ENCODE measurements at places on chromosomes 16 and 17.

- DNase-seq = no peak
These were observed 148.3 kb downstream of the CDH8 start for GRCh38 chr16:61887903-61888302.

DNA sequence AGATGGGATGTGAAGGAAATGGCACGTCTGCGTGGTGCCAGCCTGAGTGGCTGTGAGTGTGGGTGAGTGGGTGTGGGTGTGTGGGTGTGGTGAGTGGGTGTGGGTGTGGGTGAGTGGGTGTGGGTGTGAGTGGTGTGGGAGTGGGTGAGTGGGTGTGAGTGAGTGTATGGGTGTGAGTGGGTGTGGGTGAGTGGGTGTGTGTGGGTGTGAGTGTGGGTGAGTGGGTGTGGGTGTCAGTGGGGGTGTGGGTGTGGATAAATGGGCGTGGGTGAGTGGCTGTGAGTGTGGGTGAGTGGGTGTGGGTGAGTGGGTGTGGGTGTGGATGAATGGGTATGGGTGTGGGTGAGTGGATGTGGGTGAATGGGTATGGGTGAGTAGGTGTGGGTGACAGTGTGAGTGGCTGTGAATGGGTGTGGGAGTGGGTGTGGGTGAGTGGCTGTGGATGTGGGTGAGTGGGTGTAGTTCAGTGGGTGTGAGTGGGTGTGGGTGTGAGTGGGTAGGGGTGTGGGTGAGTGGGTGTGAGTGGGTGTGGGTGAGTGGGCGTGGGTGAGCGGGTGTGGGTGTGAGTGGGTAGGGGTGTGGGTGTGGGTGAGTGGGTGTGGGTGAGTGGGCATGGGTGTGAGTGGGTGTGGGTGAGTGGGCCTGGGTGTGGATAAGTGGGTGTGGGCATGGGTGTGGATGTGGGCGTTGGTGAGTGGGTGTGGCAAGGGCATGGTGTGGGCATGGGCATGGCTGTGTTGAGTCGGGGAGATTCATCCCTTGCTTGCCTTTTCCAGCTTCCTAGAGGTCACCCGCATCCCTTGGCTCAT is 80.8 kb downstream of the ZDHHC7 start:
- DNase-seq = no peak

GRCh38 chr16:79062336-79062735 is 538.2 kb downstream of the MAF start:
- DNase-seq = no peak

DNA sequence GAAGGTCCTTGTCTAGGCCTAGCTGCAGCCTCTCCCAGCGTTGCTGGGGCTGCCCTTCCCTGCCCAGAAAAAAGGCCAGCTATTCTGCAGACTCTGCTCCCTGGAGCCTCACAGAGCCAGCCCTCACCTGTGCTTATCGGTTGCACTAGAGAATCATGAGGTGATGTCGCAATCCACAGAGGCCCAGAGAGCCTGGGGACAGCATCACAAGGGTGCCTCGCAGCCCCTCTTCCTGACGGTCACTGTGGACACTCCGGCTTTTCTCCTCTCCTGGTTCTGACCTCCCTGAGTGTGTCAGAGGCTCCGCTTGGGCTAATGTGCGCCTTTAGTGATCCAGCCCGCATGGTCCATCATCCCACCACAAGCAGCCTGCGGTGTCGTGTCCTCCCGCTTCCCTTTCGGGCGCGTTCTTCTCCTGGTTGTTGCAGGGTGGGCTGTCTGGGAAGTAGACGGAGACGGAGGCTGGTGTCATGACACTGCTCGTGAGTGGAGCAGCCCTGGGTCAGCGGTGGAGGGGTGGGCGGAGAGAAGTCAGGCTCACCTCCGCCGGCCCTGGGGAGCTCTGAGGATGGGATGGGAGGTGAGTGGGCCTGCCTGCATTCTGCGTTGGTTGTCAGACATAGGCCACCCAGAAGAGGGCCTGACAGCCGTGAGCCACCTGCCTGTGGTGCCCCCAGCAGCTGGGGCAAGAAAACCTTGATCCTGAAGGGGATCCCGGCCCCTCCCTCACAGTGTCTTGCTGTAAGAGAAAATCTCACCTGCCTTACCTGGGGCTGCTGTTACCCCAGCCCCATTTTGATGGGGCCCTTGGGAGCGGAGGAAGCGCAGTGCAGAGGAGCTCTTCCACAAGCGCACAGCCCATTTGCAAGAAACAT is 165.9 kb upstream of the CHMP6 start:
- no peak for DNase-seq

DNA sequence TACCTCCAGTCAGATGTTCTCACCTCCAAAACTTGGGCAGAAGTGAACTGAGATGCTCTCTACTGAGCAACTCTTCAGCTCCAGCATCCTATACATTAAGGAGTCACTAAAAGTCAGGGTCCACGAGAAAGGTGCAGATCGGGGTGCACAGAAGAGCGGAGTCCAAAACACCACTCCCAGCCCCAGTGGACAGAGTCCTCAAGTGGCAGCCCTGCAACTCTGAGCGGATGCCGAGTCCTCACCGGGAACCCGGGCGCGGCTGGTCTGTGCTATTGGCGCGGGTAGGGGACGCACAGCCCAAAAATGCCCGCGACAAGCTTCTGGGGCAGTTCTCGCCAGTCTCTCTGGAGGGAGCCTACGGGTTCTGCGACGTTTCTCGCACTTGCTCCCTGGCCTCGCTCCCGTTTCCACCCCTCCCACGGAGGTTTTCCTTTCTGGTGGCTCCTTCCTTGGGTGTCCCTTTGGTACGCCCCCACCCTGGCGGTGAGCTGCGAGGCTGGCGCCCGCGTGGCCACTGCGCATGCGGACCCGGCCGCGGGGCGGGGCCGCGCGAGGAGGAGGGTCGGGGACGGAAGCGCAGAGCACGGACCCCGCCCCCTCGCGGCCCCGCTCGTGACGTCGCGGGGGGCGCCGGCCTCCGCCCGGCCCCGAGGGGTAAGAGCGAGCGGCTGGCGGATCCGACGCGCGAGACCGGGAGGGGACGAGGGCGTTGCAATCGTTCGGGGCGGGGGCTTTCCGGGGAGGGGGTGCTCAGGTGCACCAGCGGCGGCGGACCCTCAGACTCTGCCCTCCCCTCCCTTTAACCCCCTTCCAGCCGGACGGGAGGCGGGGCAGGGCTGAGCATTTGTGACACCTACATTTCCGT is at the start of gene TMEM219:
Gene TMEM219, plus strand, starts transcription at position 601 of the 865 bp plus-strand sequence. CDS start 1,065 bp downstream, outside the sequence.
- DNase-seq = peak; percentile 84

DNA sequence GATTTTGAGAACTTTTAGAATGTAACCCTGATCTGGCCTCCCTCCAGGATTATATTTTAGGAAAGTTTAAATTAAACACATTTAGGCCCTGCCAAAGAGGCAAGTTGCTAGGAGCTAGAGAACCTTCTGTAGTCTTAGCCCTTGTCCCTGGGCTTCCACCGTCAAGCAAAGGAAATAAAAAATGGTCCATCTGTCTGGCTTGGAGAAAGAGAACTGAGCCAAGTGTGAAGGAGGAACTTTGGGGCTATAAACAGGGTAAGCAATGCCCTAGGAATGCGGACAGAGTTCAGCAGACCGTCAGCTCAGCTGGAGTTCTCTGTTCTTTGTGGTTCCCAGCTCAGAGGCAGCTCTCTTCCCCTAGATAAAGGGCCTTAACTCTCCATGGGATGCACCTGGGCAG is 29.6 kb downstream of the RCVRN start:
- no peak for DNase-seq

DNA sequence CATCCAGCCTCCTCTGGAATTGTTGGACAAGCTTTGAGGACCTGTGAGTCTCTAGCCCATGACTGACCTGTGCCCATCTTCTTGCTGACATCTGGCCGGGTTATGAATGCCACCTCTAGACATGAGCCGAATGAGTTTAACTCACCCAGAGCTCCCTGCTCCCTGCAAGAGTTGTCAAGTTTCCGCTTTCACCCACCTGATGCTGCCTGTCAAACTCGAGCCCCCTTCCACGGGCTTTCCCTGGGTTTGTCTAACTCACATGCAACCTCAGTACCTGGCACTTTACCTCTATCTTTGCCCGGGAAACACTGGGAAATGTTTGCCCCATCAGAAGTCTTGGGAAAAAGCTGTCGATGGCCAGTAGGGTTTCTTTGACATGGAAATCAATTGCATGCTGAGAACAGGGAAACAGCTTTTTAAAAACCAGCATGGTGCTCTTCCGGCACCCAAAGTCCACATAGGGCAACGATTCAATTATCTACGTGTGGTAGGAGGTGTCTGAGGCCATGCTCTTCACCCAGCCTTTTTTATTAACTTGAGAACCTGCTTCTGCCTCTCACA is 33.8 kb upstream of the DNAH17 start:
- DNase-seq = no peak

DNA sequence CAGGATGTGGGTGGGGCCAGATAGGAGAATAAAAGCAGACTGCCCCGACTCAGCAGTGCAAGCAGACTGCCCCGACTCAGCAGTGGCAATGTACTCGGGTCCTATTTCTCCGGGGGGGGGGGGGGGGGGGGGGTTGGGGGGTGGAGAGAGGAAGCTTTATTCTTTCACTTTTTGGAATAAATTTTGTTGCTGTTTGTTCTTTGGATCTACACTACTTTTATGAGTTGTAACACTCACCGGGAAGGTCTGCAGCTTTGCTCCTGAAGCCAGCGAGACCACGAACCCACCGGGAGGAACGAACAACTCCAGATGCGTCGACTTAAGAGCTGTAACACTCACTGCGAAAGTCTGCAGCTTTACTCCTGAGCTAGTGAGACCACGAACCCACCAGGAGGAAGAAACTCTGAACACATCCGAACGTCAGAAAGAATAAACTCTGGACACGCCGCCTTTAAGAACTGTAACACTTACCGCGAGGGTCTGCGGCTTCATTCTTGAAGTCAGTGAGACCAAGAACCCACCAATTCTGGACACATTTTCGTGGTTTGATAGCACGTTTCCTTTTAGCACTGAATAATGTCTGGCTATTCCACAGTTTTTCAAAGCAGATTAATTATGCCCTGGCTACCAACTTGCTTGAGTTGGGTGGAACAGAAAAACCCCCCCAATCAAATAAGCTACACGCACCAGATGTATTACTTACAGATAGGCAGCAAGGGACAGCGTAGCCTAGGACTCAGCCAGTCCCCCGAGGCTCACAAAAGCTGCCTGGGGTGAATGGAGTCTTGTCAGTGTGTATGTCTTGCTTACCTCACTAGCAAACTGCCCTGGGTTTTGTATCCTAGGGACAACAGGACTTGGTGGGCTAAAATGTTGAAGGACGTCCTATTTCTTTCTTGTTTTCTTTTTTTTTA is 11.9 kb downstream of the FZD2 start:
- peak; percentile 70 for DNase-seq

DNA sequence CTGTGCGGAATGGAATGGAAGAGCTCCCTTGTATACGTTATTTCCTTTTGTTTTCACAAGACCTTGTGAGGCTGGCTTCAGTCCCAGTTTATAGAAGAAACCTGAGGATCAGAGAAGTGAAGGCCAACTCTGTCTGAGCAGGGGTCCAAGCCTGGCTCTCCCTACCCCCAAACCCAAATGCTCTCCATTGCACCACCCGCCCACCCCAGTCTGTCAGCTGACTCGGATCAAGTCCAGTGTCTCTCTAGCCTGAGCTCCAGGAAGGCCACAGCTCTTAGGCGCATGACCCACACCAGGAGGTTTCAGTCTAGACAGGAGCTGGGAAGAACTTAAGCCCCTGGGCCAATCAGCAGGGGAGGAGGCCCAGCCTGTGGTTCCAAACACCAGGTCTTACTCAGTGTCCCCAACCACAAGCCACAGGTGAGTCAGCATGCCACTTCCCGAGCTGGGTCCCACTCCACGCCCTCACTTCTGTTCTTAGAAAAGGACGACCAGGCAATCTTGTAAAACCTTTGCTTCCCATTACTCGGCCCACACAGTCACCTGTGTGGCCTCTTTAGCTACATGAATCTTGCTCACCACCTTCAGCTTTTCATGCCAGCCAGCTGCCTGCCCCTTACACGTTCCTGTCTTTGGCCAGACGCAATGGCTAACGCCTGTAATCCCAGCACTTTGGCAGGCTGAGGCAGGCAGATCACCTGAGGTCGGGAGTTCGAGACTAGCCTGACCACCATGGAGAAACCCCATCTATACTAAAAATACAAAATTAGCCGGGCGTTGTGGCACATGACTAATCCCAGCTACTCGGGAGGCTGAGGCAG is 27.8 kb downstream of the TK2 start:
- no peak for DNase-seq

DNA sequence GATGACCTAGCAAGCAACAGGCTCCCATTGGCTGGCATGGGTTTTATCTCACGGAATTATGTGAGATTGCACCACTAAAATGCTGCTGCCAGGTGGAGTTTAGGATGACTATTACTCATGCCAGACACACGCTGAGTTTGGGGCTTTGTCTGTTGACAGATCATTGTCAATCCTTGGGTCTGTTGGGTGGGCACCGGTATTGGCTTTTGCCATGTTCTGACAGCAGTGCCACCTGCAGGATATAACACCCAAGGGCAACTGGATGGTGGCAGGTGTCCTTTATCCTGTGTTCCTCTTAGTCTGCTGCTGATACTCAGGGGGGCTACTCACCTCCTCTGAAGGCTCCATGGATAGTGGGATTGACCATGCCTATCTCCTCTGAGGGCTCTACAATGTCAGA is 221.6 kb upstream of the DYNLRB2 start:
- no peak for DNase-seq
